ENCODE measurements at places on chromosomes 5 and 9. TPM values are rescaled to one million over a fixed set of nuclear protein-coding genes. Genes with fewer than 3 reads are reported as not detected.

Gene TCF7
- total RNA-seq: 89.7 TPM

GRCh38 chr5:126826619-126827215, 49.8 kb downstream of the LMNB1 start:
- DNase-seq: no peak
- H3K27ac ChIP-seq: no peak overlapping the region
- H3K36me3 ChIP-seq: peaks cover 26% of the 10 kb centered on the region
- H3K27me3 ChIP-seq: no peaks in the 10 kb centered on the region
- H3K4me3 ChIP-seq: no peak overlapping the region

DNA sequence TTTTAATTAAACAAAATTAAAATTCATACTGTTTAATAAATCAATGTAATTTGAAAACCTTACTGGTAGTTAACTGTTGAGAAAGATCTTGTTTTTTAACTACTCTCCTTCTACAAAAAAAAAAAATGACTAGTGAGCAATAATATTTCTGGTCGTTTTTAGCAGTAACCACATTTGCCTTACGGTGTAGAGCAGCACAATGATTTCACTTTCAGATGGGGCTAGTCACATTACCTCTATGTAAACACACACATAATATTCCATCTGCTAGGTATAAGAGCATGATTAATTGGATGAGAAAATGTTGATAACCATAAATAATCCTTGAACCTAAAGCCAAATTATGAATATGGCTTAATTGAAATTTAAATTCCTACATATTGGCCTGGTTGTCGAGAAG, 198.1 kb downstream of the CHSY3 start:
- H3K36me3 ChIP-seq: no peaks in the 10 kb centered on the region
- no peaks in the 10 kb centered on the region for H3K27me3 ChIP-seq
- no peak overlapping the region for H3K4me3 ChIP-seq
- no peak overlapping the region for H3K27ac ChIP-seq

Gene CDH6
- not detected for total RNA-seq

DNA sequence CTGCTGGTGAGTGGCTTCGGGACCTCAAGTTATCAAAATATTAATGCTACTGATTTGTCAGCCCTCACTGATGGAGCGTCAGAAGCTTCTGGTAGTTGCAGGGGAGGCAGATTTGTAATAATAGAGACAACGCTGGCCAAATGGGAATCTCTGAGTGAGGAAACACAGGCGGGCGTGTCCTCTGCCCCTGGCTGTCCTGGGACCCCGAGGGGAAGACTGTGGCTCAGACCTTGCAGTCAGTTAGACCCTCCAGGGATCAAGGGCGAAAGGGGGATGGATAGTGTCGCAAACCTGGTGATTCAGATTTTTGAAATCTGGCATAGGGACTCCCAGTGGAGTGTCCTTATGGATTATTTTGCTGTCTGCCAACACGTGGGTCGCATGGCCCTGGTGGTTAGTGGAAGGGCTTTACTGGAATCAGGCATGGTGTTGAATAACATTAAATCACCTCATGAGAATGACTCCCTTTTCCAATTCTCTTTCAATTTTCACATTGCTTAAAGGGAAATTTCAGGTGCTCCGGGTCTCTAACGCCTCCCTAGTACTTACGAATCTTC, 35.1 kb upstream of the NTNG2 start:
- no peaks in the 10 kb centered on the region for H3K4me1 ChIP-seq
- DNase-seq: no peak
- H3K4me3 ChIP-seq: no peak overlapping the region

Gene MARCHF6
- 110 TPM for total RNA-seq

GRCh38 chr5:138953387-138954256, 78.5 kb upstream of the LRRTM2 start:
- H3K27me3 ChIP-seq: no peaks in the 10 kb centered on the region
- H3K27ac ChIP-seq: no peak overlapping the region
- H3K36me3 ChIP-seq: no peaks in the 10 kb centered on the region
- H3K4me3 ChIP-seq: no peak overlapping the region

GRCh38 chr5:80277191-80277590, 21.3 kb upstream of the SERINC5 start:
- no peaks in the 10 kb centered on the region for H3K36me3 ChIP-seq
- no peak for DNase-seq
- H3K4me1 ChIP-seq: peaks cover 4% of the 10 kb centered on the region
- H3K4me3 ChIP-seq: no peak overlapping the region
- H3K27me3 ChIP-seq: no peaks in the 10 kb centered on the region
- no peak overlapping the region for H3K27ac ChIP-seq

Gene PHF24
- not detected for total RNA-seq

Gene HAND1
- total RNA-seq: not detected

All from CD8-positive, alpha-beta memory T cell (primary cell).